ENCODE measurements at places on chromosomes 16 and 17.
A peak's percentile ranks its signal among the peaks of the same experiment; 100 is the strongest.

DNA sequence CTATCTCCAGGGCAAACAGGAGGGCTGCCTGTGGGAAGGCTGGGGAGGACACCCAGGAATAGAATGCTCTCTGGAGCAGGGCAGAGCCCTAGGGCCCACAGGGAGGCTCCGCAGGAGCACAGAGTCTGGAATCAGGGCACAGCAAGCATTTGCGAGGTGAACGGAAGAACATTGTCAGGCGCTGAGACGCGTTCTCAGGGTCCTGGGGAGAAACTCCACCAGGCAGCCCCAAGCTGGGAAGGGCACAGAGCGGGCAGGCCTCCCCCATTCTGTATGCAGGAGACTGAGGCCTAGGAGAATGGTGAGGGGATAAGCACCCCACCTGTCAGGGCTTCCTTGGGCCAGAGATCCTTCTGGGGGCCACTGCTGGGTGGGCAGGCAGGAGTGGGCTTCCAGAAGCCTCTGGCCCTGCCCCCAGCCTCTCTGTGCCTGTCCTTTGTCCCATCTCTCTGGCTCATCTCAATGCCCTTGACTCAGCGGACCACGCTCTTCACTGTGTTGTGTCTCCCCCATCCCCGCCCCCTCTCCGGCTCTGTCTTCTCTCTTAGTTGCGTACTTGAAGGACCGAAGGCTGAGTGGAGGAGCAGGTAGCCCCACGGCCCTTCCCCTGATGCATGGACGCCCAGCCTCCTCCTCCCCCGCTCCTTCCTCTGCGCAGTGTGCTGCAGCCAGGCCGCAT is 5.1 kb upstream of the SETD6 start:
- no peak for DNase-seq

- DNase-seq: no peak
Observed at GRCh38 chr17:46171939-46172338, 21.3 kb downstream of the KANSL1 start.

DNA sequence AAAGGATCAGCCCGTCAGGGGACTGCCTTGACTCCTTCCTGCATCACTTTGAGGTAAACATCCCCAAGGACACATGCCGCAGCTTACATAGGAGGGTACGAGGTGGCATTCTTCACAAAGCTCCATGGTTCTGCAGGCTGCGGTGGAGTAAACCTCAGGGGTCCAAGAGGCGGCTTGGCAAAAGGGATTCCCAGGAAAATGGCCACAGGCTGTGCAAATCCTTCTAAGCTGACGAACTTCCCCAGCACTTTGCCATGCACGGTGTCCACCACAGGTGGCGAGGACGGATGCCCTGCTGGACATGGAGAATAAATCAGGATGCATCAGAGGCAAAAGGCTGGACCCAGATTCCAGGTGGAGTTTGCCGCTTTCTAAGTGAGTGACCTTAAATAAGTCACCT is 4.2 kb downstream of the CES1 start:
- DNase-seq: no peak

GRCh38 chr16:11788914-11789313 is 8.1 kb downstream of the ZC3H7A start:
- no peak for DNase-seq

- no peak for DNase-seq
Observed at GRCh38 chr17:77118251-77118928, 22.4 kb upstream of the SEC14L1 start.

DNA sequence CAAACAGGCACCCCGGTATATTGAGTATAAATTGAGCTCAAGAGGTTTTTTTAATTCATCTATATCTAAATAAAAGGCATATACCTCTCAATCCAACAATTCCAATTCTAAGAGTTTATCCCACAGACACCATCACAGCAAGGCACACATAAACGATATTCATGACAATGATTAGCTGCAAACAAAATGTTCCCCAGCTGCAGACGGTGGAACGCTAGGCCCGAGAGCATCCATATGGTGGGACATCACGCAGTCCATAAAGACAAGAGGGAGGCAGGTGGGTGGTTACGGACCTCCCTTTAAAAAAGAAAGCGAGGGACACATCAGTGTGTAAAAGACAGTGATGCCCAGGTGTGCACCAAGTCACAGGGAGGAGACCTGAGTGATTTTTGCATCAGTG is 28.1 kb downstream of the MEAK7 start:
- no peak for DNase-seq

DNA sequence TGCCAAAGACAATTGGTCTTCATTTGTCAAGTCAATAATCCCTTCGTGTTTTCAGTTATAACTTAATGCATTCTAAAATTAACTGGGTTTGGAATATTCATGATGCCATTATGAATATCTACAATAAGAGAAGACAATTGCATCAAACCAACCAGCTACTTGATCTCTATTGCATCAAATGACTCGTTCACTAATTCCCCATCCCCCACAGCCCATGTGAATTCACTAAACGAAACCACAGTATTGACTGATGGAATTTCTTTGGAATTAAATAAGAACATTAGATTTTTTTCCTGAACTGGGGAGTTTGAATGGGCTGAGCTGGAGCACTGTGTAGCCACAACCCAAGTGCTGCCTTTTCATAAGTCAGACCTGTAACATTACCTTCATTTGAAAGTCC is 65.3 kb downstream of the HS3ST3B1 start:
- no peak for DNase-seq

DNA sequence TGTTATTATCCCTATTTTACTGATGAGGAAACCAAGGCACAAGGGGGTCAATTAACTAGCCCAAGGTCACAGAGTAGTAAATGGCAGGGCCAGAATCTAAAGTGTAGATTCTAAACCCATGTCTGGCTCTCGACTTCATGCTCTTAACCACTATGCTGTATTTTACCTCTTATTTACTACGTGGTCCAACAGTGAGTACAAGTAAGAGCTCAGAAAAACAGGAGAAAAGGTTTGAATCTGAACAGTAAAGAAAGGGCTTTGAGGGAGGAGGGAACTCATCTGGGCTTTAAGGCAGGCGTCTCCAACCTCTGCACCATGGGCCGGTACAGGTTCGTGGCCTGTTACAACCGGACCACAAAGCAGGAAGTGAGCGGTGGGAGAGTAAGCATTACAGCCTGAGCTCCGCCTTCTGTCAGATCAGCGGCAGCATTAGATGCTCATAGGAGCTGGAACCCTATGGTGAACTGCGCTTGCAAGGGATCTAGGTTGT is 62.9 kb downstream of the SMURF2 start:
- DNase-seq: peak; percentile 21

DNA sequence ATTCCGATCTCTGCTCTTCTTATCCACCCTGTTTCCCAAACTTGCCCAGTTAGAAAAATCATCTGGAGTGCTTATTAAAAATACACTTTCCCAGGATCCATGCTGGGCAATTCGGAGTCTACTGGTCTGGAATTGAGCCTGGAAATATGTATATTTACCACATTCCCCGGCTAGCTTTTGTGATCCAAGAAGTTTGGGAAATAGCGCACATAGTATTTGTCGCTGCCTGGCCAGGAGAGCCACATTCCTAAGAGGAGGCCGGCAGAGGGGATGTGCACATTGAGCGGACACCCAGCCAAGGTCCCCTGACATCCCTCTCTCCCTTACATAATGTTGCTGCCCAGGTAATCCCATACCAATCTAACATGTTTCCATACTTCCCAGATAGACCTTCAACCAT is 62.1 kb upstream of the TMEM97 start:
- DNase-seq: no peak

DNA sequence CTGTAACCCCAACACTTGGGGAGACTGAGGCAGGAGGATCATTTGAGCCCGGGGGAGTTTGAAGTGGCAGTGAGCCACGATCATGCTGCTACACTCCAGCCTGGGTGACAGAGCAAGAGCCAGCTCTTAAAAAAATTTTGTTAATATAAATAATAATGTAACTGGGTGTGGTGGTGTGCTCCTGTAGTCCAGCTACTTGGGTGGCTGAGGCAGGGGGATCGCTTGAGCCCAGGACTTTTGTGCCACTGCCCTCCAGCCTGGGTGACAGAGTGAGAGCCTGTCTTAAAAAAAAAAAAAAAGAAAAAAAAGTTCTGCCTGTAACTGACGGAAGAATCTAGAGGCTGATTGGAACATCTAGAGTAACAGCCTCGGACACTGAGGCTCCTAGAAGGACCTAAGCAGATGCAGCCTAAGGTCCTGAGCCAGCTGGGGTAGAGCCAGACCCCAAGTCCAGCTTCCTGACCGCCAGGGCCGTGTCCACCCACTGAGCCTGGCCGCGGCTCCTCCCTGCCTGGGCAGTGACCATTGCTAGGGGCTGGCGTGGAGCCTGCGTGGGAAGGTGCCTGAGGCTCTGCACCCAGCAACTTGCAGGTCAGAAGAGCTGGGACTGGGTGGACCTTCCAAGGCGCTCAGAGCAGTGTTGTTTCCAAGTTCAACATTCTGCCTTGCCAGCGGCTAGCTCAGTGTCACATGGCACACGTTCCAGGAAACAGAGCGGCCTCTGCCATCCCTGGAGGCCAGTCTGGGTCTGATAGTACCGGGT is 209.4 kb upstream of the CIBAR2 start:
- DNase-seq: no peak

DNA sequence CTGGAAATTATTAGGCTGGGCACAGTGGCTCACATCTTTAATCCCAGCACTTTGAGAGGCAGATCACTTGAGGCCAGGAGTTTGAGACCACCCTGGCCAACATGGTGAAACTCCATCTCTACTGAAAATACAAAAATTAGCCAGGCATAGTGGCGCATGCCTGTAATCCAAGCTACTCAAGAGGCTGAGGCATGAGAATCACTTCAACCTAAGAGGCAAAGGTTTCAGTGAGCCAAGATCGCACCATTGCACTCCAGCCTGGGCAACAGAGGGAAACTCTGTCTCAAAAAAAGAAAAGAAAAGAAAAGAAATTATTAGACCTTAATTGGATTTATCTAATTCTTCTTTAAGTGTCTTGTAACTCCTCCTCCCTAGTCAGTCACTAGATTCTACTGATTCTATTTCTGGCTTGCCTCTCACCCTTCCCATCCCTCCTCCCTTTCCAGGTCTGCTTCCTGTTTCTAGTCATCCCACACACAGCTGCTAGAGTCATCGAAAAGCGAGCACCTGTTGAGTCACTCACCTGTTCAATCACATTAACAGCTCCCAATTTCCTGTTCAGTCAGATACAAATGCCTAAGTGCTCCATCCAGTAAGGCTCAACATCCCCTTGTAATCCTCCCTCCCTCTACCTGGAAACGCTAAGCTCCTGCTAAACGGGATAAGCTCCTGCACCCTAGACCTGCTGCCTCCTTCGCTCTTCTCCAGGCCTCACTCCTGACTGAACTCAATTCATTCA is 34.6 kb downstream of the ERN1 start:
- no peak for DNase-seq

DNA sequence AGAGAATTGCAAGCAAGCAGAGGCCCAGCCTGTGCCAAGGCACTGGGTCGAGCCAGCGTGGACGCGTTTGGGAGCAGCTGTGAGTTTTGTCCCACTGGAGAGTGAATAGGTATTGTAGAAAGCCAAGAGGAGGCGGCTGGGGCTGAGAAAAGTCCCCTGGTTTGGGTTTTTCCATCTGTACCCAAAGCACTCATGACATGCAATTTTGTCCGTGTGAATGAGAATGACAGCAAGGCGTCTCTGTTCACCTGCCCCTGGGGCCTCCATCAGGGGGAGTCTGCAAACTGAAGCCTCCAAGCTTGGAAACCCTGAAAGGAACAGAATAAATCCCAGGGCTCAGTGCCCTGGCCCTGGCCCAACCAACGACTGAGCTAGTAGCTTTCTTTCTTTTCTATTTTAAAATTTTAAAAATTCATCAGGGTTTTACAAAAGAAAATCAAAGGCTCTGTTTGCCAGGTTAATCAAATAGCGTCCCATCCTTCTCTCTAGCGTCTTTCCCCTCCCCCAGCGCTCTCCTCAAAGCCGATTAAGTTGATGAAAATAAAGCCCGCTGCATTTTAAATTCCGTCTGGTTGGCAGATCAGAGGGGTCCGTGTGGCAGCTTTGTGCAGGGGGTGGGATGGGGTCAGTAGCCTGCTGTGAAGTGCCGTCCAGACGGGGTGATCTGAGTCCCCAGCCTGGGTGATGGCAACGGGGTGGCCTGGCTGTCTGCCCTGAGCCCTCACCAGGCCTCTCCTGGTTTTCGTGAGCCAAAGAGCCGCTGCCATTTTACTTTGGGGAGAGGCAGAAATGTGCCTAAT is 171.0 kb downstream of the KATNIP start:
- DNase-seq: no peak

- no peak for DNase-seq
Observed at GRCh38 chr17:1484060-1484535, 8.4 kb downstream of the MYO1C start.

- no peak for DNase-seq
Observed at GRCh38 chr17:73420897-73421296, 109.1 kb upstream of the CDC42EP4 start.

DNA sequence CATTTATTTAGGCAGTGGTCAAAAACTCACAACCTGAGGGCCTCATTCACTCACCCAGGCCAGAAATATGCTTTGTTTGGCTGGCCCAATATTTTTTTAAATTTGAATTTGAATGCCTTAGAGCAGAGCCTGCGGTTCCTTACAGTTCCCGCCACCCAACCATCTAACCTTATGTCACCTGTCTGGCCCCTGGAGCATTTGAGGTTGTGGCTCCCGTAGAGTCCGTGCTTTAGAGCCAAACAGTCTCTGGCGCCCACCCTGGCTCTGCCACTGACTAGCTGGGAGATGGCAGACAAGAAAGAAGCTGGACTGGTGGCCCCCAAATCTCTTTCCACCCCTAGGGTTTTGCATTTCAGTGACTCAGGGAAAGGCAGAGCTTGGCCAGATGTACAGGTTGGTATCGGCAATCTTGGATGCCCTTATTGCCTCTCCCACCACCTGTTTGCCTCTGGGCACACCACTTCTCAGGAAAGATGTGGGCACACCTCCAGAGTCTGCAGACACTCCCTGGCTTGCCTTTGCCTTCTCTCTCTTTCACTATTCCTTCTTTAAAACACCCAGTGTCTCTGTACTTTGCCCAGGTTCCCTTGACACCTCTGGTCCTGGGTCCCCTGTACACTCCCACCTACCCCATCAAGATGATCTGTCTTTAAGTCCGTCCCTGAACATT is 1.9 kb upstream of the MAP3K14 start:
- DNase-seq: no peak

DNA sequence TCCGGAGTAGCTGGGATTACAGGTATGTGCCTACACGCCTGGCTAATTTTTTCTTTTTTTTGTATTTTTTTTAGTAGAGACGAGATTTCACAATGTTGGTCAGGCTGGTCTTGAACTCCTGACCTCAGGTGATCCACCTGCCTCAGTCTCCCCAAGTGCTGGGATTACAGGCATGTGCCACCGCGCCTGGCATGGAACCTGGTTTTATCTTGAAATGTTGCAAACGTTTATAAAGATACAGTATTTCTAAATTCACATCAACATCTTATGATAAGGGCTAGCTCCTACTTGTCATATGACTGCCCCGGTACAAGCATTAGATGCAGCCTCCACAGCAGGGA is 1.5 kb upstream of the IST1 start:
- DNase-seq: no peak
